Stimulated activated CD8-positive, alpha-beta memory T cell treated with anti-CD3 and anti-CD28 coated beads, Interleukin-7, amount 100 ng/mL, for 48 hours (primary cell): ENCODE measurements at places on chromosomes 2 and 18.

- no peak for DNase-seq
These were observed 605 bp downstream of the C2orf68 start for GRCh38 chr2:85611217-85611704.

GRCh38 chr2:201996679-201997314 lies 36.9 kb upstream of the FZD7 start:
- DNase-seq, result no peak

- no peak for DNase-seq
These were observed 18.4 kb downstream of the ZC3H6 start for GRCh38 chr2:112293636-112294401.

DNA sequence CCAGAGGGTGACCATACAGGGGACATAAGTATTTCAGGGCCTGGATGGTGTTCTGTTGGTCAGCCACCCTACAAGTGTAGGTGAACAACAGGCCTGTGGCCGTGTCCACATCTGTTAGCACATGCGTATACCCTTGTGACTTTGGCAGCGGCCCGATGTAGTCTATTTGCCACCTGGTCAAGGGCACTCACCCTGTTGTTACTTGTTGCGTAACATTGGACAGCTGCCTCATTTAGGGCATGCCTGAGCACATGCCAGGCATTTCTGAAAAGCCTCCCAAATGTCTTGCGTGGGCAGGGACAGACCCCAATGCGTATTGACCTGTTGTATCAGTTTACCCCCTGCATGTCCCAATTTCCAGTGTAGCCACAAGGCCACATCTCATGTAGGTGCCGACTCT lies 235.0 kb downstream of the MBD5 start:
- DNase-seq, result no peak

- DNase-seq, result no peak
These were observed 1.6 kb upstream of the SLC66A2 start for GRCh38 chr18:79952996-79953559.
